ENCODE measurements at places on chromosomes 7 and 10.
A peak's percentile ranks its signal among the peaks of the same experiment; 100 is the strongest.

GRCh38 chr7:71184136-71184535 lies 52.2 kb downstream of the GALNT17 start:
- no peak for DNase-seq

DNA sequence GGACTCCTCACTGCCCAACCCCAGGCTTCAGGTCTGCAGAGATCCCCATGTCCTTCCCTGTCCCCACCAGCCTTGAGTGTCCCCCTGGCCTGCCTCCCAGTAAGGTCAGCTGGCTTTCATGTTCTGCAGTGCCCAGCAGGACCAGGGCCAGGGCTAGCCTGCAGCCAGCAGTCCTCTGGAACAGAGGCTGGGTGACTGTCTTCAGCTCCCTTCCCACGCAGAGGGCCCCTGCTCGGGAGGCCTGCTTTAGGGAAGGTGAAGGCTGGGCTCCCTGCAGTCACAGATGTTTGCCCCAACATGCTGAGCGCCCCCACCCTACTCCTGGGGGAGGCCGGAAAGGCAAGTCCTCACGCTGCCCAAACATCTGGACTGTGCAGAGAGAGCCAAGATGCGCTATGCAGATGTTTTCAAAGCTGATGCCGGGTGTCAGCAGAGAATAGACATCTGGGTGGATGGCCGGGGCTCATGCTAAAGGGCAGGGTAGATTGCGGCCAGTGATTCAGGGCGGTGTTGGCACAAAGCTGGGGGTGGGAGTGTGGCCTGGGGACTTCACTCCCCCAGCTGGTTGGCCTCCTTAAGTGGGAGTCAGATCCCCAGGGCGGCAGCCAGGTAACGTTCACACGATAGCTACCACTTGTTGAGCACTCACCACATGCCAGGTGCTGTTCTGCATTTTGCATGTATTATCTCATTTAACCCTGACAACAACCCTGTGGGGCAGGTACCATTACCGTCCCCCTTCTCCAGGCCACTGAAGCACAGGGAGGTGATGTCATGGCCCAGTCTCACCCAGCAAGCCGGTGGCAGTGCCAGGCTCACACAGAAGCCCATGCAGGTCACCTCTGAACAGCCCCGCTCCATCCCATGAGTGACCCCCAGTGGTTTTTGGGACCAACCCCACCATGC lies 71.2 kb upstream of the COL13A1 start:
- no peak for DNase-seq

GRCh38 chr10:10353326-10353868 lies 664.3 kb upstream of the CELF2 start:
- DNase-seq: no peak

DNA sequence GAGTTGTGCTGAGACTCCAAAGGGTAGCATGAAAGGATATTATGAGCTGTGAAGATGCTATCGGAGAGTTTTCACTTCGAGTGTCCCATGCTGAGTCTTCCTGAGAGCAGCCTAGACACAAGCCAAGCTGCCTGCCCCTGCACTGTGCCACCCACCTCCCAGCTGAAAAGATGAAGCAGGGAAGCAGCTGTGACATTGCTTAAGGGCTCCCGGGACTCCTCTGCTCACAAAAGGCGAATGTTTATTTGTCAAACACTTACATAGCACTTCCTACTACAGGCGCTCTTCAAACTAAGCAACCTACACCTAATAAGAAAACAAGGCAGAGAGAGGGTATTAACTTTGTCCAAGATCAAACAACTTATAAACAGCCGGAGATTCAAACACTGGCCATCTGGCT lies 95.6 kb downstream of the OSBPL3 start:
- no peak for DNase-seq

GRCh38 chr10:127798111-127798510 lies 61.1 kb downstream of the FOXI2 start:
- no peak for DNase-seq

GRCh38 chr10:118610577-118610976 lies 15.1 kb upstream of the PRLHR start:
- DNase-seq: no peak

- DNase-seq: no peak
These were observed 10.1 kb downstream of the ADD3 start for GRCh38 chr10:110017907-110018306.

DNA sequence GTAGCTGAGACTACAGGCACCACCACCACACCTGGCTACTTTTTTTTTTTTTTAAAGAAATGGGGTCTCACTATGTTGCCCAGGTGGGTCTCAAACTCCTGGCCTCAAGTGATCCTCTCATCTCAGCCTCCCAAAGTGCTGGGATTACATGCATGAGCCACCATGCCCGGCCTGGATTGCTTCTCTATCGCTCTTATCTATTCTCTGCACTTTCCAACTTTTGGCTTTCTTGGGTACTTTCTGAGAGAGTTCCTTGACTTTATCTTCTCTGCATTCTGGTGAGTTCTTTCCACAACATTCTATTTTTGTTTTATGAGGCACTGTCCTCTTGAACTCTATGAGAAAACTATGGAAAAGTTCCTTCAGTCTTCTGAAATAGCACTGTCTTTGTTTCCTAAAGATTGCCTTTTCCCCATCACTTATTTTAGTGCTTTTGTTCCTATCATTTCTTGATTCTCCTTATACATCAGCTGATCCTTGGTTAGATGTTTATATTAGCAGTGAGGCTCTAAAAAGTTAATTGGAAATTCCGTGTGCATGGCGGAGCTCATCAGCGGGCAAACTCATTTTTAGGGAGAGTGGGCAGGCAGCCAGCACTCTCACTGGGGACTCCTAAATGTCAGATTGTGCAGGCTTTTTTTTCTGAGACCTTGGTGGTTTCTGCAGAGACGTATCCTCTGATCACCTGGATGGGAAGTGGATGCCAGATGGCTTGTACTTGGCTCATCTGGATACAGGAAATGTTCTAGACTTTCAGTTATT lies 43.9 kb downstream of the HIP1 start:
- no peak for DNase-seq

DNA sequence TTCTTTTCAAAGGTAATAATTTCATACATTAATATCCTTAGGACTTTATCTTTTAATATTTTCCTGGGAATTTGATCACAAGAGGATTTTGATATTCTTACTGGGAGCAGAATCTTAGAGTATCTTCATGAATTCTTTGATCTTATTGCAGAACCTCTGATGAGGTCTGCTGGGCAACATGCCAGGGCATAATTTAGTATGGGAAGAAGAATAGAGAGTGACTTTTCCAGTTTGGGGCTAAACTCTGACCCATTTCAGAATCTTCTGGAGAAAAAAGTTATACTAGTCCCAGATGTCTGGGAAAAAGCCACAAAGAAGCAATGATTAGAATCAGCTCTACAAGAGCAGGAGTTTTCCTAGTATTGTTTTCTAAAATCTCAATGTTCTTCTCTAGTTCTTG lies 28.0 kb upstream of the RSU1 start:
- DNase-seq: no peak

DNA sequence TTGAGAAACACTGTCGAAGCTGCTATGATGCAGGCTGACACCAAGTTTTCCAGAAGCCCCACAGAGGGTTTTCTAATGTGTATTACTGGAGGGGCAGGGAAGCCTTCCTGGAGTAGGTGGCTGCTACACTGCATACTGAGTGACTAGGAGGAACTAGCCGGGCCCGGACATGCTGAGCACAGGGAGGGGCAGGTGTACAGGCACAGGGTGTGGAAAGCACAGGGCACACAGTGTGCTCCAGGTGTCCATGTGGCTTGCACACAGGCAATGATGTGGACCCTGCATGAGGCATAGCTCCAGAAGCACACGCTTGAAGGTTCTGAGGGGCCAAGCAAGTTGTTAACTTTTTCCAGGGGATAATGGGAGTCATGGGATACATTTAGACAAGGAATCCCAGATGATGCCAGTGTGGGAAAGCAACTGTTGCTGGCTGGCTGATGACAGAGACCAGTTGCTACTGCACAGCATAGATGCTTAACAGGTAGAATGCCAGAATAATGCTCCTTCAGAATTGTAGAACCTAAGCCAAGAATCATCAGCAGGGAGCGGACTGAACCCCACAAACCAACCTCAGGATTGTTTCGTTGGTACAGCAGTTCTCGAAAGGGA lies 14.6 kb downstream of the DHX32 start:
- no peak for DNase-seq

DNA sequence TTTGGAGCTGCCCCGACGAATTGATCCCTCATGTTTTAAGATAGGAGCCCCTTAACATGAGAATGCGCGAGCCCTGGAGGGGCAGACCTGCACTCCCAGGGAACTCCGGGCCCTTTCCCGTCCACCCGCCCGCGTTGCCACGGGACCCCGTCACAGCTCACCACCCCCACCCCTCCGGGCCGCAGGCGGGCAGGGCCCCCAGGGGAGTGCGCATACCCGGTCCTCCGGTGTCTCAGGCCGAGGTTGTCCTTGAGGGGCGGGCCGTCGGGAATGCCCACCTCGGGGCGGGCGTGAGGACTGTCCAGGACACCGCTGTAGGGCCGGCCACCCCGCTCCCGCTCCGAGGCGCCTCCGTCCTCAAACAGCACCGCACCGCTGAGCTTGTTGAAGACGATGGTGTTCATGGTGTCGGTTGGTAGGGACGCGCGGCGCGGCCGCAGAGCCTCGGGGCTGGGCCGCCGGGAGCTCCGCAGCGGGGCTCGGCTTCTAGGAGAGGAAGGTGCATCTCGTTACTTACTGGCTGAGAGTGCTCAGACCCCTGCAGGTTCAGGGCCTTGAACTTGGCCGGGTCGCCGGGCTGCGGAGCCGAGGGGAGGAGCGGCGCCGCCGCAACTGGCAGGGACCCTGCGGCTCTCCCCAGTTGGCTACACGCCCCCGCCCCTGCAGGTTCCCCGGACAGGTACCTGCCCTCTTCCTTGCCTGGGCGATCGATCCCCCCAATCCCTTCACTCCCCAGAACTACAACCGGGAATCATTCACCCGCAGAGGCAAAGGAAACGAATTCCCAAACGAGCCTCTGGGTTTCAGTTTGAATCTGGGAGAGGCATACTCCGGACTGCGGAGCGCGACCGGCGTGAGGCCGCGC lies 2.4 kb downstream of the MKX start:
- DNase-seq: peak; percentile 29

- DNase-seq: peak; percentile 78
These were observed 15.3 kb downstream of the PLAU start for GRCh38 chr10:73926152-73926764.

DNA sequence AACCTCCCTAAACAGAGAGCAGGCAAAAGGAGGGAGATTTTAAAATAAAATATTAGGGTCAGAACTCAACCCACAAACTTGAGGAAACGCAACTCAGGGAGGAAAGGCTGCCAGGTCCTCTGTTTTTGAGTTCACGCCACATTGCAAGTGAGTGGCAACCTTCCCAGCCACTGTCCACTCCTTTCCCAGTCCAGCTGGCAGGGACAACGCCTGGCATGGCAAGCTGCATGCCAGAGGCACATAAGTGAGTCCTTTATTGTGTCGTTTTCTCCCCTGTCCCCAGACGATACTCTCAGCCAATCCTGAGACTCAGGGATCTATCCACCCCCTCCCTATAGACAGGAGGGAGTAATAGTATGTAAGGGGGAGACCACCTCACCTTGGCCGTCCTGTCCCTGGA lies 22.4 kb downstream of the FBXW4 start:
- DNase-seq: no peak

DNA sequence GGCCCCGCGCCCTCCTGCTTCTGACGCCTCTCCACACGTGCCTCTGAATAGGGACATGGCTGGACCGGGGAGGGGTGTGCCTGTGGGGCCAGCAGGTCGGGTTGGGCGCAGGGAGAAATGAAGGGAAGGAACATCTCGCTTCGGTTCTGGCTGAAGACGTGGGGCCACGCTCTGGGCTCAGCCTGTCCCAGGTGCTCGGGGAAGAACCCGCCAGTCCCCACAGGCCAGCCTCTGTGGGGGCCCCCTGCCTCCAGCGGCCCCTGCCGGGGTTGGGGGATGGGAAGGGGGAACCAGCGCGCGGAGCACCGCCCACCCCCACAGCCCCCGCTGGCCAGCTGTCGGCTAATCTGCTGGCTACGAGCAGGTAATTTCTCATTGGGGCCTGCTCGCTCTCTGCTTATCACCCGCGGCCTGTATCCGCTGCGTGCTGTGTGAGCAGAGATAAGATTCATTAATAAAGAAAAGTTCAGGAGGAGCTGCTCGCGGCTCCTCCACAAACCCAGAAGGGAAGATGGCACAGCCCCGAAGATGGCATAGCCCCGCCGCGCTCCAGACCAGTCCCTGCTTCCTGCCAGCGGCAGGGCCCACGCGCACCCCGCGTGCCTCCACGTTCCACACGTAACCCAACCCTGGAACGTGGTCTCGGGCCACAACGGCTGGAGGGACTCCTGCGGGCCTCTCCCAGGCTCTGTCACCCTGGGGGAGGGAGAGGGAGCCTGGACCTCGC lies 186.2 kb downstream of the ELFN1 start:
- DNase-seq: peak; percentile 14

DNA sequence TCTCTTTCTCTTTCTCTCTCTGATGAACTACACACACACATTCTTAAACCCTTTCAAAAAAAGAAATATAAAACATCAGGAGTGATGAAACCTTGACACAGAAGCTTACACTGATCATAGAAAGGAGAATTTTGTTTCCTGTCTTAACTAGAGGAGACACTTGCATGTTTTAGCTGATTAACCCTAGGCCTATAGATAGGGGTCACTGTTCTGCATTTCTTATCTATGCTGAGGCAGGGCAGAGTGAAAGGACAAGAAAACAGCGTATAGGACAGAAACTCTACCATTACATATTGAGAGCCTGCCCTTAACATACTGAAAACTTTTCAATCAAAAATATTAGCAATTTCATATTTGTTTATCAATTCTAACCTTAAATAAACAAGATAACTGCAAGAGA lies 680.6 kb upstream of the MBL2 start:
- DNase-seq: no peak

DNA sequence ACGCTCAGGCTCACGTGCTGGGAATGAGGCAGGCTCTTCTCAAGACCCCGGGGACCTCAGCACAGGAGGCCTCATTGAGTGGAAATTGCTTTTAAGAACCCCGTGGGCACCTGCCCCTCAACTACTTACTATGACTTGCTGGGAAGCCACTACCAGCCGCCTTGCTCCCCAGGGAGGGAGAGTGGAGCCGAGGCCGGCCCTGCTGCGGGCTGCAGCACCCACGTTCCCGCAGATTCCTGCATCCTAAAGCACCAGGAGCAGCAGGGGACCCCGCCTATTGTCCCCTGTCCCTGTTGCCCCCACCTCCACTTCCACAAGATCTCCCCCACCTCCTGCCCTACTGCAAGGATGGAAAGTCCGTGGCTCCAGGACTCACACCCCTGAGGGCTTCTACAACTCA lies 541.6 kb upstream of the PFKP start:
- DNase-seq: no peak

DNA sequence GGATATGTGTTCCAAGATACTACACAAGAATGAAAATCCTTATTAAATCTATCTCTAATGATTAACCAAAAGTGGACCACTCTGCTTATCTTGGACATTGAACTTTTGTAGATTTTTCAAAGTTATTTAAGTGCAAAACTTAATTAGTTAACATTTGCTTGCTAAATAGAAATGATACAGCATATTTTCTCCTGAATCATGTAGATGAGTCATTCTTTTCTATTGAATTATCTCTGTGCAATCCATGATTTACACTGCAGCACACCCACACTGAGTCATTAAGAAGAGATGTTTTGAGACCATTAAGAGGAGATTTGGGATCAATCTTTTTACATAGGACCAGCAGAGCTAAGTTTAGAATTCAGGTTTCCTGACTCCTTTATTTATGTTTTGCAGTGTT lies 6.6 kb upstream of the ABCC2 start:
- DNase-seq: peak; percentile 67
